Retina (tissue), 1 donor: ENCODE measurements at places on chromosomes 16 and 17.
A peak's percentile ranks its signal among the peaks of the same experiment; 100 is the strongest.

GRCh38 chr17:19768046-19768782 lies 20.1 kb upstream of the ALDH3A1 start:
- no peak for DNase-seq

DNA sequence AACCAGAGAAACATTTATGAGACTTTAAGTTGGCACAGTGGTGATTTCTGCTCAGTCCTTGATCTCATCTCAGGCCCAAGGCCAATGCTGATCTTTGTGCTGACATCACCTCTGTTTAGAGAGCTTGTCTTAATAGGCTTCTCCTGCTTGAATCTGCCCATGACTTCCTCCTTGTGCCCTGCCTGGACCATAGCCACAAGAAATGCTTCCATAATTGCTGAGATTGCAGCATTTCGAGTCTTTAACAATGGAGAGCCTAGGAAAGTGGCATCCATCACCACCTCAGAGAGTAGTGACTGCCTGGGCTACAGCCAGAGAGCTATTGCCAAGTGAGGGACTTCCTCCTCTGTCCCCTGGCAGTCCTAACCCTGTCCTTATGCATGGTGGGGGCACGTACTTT lies 25.1 kb upstream of the MMP2 start:
- no peak for DNase-seq

- DNase-seq: no peak
Measured at GRCh38 chr17:34291721-34292348, 6.3 kb downstream of the CCL11 start.

DNA sequence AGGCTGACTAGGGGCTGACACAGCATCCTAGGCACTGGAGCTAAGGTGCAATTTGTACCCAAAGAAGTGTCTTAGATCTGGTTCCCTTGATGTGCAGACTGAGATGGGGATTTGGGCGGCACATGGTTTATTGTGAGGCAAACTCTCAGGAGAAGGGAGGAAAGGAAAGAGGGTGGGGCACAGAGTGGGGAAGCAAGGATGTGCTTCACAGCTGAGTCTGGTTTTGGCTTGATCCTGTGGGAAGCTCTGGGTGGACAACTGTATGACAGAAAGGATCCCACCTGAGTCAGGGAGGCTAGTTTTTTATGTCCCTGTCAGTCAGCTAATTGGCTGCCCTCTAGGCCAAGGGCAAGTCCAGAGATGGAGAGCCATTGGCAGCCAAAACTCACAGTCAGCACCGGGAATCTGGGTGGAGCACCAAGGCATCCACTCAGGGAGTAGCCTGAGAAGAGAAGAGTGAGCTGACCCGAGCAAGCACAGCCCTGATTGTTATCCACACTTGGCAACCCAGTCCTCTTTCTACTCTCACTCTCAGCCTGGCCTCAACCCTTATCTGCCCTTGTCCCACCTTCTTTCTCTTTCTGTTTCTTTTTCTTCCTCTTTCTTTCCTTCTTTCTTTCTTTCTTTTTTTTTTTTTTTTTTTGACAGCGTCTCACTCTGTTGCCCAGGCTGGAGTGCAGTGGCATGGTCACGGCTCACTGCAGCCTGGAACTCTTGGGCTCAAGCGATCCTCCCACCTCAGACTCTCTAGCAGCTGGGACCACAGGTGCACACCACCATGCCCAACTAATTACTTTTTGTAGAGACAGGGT lies 12.0 kb downstream of the ARL4D start:
- DNase-seq: no peak

DNA sequence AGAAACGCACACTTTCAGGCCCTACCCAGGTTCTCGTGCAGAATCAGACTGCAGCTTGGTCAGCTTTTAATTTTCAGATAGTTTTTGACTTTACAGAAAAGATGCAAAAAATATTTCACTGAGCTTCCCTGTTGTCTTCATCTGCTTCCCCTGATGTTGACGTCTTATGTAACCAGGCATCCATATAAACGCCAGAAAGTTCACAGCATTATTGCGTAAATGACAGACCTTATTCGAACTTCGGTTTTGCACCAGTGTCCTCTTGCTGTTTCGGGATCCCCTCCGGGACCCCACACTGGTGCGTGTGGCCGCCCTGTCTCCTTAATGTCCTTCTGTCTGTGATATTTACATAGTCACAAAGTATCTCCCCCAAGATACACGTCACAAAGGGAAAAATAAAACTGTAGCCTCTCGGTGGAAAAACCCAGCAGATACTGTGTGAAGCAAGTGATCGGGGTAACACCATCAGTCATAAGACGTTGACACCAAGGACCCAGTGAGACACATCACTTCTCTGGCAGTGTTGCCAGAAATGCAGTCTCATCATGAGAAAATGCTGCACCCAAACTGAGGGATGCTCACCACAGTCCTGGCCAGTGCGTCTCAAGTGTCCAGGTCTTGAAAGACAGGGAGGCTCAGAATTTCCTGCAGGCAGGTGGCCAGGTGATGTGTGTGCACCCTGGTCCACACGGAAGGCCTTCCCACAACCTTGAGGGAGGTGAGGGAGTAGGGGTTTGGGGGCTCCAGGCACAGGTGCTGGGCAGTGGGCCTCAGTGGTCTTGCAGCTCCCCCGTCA lies 4.3 kb downstream of the BANP start:
- DNase-seq: no peak

- DNase-seq: peak; percentile 87
Measured at GRCh38 chr17:7835814-7836595, 2.0 kb downstream of the KDM6B start.

DNA sequence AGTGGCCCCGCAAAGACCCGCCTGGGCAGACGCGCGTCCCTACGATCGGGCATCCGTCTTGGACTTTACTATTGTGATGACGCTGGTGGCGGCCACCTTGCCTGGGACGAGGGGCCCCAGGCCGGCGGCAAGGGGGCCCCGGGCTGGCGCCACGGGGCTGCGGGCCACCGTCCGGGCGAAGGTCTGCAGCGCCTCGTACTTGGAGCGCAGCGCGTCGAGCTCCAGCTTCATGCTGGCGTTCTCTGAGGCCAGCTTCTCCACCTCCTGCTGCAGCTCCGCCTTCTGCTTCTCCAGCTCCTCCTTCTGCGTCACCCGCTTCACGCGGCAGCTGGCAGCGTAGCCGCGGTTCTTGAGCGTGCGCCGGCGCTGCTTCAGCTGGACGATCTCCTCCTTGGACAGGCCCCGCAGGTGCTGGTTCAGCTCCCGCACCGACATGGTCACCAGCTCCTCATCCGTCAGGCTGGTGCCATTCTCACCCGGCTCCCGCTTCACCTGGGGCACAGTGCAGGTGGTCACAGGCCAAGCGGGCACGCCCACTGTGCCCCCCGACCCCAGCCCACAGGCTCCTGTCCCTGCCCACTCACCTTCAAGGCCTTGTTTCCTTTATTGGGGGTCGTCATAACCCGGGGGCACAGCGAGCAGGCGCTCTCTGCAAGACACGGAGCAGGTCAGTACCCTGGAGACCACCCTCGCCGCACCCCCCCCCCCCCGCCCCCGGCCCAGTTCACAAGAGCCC lies 4.8 kb upstream of the SIRT7 start:
- no peak for DNase-seq

DNA sequence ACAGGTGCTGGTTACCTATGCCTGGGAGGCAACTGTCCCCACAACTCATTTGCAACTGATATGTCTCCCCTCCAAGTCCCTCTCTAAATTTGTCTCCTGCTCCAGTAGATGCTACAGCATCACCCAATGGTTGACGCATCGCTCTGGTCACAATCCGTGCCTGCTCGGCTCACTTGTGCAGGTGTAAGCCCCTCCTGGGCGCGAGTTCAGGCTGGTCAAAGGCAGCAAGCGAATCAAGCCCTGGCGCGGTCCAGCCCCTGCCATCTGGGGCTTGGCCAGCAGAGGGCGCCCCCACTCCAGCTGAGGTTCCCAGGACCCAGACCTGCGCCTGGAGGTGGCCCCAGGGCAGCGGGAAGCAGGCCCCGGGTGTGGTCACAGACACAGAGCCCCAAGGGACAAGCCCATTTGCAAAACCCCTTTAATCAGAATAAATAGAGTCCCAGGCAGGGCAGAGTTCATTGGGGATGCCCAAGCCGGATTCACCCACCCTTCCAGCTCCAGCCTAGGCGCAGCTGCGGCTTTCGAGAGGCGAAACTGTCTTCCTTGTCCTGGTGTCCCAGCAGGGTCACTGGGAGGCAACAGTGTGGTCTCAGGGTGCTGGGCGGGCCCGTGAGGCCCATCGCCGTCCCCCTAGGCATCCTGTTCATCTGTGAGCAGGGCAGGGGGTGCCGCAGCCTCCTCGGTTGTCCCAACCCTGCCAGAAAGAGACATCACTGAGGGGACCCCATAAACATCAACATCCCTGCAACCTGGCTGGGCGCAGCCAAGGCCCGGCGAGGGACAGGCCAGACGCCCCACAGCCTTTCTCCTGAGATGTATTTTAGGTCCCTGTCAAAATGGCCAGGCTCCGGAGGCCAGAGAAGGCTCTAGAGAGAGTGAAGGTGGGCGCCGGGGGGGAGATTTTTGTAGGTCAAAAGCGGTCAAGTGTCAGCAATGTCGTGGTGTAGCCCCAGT lies 15.8 kb downstream of the TMC6 start:
- peak; percentile 90 for DNase-seq

GRCh38 chr17:61393904-61394629 lies 5.6 kb upstream of the TBX2 start:
- DNase-seq: peak; percentile 69

- no peak for DNase-seq
Measured at GRCh38 chr16:72785886-72786285, 262.0 kb downstream of the ZFHX3 start.

GRCh38 chr16:48014349-48015135 lies 141.3 kb downstream of the ABCC12 start:
- no peak for DNase-seq

DNA sequence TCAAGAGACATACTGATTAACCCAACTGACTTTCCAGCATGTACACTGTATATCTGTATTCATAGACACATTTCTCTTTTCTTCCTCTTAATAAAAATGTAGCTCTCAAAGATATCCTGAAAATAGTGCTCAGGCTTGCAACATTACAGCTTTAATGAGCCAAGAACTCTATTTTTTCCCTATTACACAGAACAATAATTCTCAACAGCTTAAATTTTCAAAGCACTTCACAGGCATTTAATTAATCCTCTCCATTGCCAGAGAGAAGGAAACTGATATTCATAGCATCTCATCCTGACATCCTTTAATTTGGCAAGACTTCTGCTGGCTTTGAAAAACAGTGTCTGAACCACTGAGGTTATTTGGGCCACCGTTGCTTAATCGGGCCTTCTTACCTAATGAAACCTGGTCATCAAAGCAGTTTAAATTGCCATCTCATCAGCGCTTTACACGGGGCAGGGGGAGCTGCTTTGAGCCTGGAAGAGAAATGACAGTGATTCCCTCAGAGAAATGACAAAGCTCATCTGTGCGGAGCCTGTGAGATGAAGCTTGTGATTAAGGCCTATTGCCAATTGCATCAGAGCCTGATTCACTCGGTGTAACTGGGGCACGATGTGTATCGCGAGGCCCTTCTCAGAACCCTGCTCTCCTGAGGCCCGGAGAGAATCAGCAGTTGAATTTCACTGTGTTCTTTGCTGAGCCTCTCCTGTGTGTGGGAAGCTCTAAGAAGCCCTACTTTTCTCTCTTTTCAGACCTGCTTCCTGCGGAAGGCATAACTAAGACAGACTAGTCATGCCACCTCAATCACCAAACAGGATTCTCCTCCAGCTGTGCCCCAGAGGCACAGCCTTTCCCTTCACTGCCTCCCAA lies 8.5 kb upstream of the SIAH1 start:
- DNase-seq: peak; percentile 61

GRCh38 chr16:67483731-67484525 lies 581 bp upstream of the AGRP start:
- no peak for DNase-seq

- no peak for DNase-seq
Measured at GRCh38 chr17:81599719-81600486, 37.0 kb downstream of the NPLOC4 start.
